IPS DF 6.9 (cell line): ENCODE measurements at places on chromosomes 3 and 15.

DNA sequence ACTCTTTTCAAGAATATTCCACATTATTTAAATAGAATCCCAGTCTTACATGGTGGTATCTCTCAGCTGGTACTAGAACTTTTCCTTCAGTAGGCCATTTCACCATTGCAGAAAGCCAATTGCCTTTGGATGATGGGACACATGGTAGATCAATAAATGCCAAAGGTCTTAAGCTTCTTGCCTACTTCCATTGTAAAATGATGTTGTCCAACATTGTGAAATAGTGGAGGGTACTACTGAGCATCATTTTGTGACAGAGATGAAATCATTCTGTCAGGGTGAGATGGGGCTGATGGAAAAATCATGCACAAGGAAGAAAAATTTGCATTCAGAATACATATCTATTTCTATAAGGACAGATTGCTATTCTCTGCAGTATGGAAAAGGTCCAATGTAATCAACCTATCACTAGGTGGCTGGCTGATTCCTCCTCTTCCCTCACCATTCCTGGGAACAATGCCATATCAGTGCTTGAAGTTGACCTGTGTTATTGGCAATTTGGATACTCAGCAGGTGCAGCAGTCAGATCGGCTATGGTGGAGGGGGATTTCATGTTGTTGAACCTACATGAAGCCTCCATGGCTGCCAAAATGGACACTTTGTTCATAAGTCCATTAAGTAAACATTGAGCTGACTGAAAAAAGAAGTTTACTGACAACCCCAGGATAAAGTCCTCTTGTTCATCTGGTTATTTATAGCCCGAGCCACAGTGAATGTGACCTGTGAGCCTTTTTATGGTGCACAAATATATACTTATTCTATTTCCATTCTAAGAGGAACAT, 596.9 kb upstream of the ARPP21 start:
- no peak for DNase-seq

GRCh38 chr3:173397161-173398110, at the start of gene NLGN1:
Gene NLGN1 (plus strand): TSS chr3:173397744.
- DNase-seq: no peak

GRCh38 chr3:137071104-137071503, 113.3 kb downstream of the IL20RB start:
- DNase-seq: no peak

DNA sequence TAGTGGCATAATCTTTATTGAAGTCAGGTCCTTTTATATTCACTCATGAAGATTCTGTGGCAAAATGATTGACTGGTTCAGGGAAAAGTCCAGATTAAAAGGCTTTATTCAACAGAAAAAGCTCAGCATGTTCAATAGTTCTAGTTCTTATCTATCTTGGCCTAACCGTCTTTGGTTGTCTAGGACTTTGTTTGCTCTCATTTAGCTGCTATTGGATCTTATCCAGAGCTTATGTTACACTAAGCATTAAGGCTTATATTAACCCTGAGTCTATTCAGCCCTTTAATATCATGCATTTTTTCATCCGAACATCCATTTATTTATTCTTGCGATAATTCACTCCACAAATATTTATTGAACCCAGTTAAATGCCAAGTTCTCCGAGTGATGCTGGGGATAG, 601.0 kb upstream of the SGO1 start:
- DNase-seq: no peak

DNA sequence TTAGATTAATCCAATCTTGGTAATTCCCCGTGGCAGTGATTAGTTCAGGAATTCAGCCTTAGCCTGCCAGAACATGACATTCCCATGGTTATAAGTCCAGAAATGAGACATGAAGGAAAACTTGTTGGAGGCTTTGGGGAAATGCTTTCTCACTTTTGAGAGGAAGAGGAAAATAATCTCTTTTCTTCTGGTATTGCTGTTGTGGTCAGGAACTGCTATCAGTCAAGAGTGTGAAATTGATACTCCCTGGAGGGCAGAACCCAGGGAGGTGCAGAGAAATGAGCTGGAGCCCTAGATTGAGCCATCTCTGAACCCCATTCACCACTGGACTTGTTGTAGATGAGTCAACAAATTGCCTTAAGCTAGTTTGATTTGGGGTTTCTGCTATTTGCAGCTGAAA, 38.6 kb upstream of the APH1B start:
- no peak for DNase-seq

DNA sequence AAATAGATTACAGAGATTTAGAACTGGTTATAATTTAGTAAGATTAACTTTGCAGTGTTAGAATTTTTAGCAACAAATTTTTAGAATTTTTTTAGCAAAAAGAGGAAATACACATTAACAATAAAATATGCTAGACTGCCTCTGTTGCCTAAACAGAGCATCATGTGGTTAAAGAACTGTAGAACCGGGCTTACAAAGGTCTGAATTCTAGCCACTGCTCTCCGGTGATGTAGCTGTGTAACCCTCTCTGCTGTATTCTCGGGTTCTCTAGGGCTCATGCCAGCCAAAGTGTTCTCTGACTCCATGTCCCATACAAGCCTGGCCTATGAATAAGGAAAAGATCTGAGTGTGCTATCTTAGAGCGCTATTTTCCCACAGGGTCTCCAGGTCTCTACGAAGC, 2.9 kb upstream of the P2RY12 start:
- no peak for DNase-seq

- DNase-seq: no peak
Observed at GRCh38 chr3:53547327-53547726, 52.9 kb downstream of the CACNA1D start.

DNA sequence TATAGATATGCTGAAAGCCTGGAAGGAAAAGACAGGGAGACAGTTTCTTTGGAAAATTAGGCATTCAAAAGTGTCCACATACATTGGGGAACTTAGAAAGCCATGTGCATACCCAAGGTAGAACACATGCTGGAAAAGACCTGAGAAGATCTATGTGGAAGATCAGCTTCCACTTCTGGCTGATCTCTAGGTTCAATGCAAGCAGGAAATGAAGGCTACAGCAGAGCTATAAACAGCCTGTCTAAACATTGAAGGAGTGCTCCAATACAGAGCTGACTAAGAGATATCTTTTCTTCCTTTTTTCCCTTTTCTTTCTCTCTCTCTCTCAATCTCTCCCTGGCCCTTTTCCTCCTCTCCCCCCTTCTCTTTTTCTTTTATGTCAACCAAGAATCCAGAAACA, 73.6 kb upstream of the TCF12 start:
- no peak for DNase-seq

- no peak for DNase-seq
Observed at GRCh38 chr3:195058336-195059005, 212.5 kb downstream of the XXYLT1 start.

DNA sequence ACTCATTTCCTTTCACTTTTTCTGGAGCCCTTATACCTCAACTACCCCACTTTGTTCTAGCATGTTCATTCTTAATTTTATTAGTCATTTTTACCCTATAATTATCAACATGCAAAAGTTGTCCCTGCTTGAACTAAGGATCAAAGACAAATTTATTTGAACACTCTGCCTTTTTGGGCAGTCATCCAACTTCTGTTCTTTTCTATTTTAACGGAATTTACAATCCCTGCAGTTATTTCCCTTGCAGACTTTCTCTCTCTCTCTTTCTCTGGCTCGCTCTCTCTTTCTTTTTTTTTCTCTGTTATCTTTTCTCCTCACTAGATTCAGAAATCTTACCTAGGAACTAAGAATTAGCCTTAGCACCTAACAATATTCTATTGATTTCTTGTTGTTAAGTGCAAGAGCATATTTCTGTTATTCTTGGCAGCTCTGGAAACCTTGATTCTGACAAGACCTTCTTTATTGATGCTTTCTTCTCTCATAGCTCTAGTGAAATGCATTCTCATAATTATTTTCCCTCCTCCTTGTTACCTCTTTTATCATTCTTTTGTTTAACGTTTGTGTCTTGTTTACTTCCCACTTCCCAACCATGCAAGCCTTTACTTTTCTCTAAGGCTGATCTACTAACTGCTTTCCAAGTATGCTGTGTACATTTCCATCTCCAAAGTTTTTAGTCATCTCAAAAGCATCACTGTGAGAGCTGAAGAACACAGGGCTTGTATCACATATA, 951.6 kb downstream of the DIPK2A start:
- DNase-seq: no peak

GRCh38 chr3:194139814-194140391, 4.0 kb downstream of the HES1 start:
- DNase-seq: no peak

- no peak for DNase-seq
Observed at GRCh38 chr15:89836267-89837133, 21.8 kb upstream of the ANPEP start.

DNA sequence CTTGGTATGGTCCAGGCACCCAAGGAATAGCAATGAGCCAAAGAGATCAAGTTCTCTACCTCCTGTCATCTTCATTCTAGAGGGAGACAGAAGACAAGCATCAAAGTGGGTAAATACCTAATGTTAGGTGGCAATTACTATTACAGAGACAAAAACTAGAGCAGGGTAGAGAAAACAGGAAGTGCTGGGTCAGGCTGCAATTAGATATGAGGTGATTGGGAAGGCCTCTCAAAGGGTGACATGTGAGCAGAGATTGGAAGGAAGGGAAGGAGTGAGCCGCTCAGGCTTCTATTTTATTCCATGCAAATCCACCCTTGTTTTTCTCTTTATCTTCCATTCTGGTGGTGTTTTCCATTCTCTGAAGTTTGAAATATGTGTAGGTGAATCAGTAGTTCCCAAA, 37.4 kb downstream of the EBLN2 start:
- no peak for DNase-seq

- DNase-seq: no peak
Observed at GRCh38 chr15:78272316-78272715, 8.0 kb downstream of the DNAJA4 start.

- DNase-seq: no peak
Observed at GRCh38 chr3:125042725-125043406, 12.9 kb downstream of the HEG1 start.

DNA sequence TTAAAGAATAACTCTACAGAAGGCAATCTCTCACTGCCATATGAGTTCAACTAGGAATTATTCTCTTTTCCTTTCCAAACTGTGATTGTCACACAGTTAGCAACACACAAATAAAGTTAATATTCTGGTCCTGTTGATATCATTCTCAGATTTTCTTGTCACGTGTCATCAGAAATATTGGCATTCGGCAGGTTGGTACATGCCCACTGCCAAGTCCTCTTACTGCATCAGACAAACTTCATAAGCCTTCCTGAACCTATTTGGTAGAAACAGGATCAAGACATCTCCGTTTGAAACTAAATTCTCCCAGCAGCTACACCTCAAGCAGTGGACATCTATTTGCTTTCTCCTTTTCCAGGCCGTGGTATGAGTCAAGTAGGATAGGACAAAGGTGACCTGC, 177.9 kb upstream of the SOX2 start:
- no peak for DNase-seq

- no peak for DNase-seq
Observed at GRCh38 chr3:196079682-196080081, 2.2 kb downstream of the TFRC start.

- DNase-seq: no peak
Observed at GRCh38 chr15:53880357-53880756, 97.9 kb upstream of the UNC13C start.

DNA sequence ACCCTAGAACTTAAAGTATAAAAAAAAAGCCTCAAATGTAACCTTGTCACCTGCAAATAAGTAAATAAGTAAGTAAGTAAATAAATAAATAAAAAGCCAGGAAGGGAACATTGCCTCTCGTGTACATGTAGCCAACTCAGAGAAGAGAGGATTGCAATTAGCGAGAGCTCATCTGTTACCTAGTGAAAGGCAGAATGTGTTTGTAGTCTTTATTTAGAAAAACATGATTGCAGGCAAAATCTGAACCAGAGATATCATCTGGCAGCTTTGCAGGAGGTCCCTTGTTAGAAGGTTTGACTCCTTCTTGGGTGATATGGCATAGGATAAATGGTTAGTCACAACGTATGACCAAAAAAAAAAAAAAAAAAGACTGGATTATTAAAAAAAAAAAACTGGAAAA, 71.6 kb upstream of the SYN2 start:
- no peak for DNase-seq

GRCh38 chr15:99878835-99879234, 145.6 kb upstream of the LYSMD4 start:
- DNase-seq: no peak

GRCh38 chr15:96088650-96089049, 241.8 kb upstream of the NR2F2 start:
- DNase-seq: no peak

- no peak for DNase-seq
Observed at GRCh38 chr3:125140011-125140817, 72.3 kb downstream of the SLC12A8 start.

GRCh38 chr3:197027151-197027895, 2.3 kb downstream of the MELTF start:
- DNase-seq: no peak

DNA sequence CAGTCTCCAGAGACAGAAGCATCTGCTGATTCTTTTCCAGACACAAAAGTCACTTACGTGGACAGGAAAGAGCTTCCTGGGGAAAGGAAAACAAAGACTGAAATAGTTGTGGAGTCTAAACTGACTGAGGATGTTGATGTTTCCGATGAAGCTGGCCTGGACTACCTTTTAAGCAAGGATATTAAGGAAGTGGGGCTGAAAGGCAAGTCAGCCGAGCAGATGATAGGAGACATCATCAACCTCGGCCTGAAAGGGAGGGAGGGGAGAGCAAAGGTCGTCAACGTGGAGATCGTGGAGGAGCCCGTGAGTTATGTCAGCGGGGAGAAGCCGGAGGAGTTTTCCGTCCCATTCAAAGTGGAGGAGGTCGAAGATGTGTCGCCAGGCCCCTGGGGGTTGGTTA, 25.4 kb downstream of the SYNM start:
- DNase-seq: no peak

- no peak for DNase-seq
Observed at GRCh38 chr15:45914425-45914824, 279.6 kb downstream of the SQOR start.

DNA sequence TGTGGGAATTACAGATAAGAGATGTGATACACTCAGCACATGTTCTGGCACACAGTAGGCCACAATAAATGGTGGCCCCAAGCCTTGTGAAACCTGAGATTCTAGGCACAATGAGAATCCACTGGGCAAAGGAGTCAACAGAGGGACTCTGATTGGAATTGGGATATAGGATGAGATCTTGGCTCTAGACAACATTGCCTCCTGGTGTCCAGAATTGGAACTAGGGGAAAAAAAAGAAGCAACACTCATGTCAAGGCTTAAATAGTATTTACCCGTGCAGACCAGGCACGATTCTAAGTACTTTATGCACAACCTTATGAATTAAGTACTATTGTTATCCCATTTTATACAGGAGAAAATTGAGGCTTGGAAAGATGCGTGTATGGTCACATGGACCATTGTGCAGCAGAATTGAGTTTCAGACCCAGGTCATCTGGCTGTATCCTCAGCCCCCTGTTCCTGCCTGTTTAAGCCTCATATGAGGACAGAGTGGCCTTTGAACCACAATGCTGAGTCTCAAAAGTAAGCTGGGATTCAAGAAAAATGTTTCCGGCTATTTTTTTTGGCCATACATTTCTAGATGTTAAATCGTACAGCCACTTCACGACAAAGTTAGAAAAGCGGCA, 124.8 kb downstream of the SV2B start:
- DNase-seq: peak; percentile 61

GRCh38 chr3:187456250-187456649, 88.1 kb downstream of the RTP4 start:
- DNase-seq: no peak
